ENCODE measurements at places on chromosomes 7 and 10.

GRCh38 chr7:121305109-121305508 lies 23.7 kb upstream of the WNT16 start:
- DNase-seq: no peak

GRCh38 chr7:23931633-23932032 lies 221.6 kb downstream of the STK31 start:
- no peak for DNase-seq

DNA sequence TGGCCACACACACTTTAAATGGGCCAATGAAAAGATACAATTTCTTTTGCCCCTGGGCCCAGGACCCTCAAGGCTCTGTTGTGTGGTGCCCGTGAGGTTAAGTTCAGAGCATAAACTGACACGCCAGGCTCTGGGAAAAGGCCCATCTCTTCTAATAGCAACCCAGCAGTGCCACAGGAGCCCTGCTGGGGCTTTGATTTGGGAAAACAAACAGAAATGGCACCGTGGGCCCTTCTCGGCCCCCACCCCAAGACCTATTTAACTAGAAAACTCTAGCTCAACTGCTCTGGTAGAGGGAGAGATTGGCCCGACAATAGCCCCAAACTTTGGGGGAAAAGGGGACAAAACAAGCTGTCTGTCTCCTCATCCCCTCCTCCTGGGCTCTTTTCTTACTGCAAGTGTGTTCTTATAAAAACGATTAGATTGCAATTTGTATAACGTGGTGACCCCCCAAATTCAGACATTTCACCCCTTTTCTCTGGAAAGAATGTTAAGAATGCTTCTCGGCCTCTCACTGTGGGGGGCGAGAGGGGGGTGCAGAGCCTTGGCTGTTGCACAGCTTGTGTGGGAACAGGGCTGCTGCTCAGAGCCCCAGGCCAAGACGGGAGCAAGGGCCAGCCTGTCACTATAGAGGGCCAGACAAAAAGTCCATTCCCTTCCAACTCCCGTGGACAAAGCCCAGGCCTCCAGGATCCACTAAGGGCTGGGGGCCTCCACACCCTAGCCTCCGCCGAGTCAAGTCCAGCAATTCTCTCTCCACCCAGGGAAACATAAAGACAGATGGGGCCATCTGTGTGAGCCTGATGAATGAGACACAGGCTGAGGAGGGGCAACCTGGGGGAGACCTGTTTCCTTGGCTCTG lies 26.8 kb downstream of the DPCD start:
- DNase-seq: no peak

DNA sequence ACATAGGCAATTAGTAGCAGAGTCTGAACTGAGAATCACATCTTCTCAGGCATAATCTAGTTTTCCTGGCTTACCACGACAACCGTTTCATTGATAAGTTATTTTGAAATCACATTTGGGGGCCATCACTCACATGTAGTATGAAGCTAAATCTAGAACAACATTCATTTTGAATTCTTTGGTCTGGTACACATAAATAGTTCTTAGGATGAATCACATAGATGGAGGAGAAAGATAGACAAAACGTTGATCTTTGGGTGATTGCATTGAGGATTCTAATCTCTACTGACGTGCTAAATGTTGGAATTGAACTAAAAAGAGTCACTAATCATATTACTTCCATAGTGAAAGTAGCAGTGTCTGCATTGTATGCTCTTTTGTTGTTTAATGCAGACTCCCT lies 1022.6 kb downstream of the LRMDA start:
- DNase-seq: no peak

- no peak for DNase-seq
Measured at GRCh38 chr7:114487174-114487573, 72.6 kb downstream of the FOXP2 start.
